ENCODE measurements at places on chromosomes 13 and 19.

DNA sequence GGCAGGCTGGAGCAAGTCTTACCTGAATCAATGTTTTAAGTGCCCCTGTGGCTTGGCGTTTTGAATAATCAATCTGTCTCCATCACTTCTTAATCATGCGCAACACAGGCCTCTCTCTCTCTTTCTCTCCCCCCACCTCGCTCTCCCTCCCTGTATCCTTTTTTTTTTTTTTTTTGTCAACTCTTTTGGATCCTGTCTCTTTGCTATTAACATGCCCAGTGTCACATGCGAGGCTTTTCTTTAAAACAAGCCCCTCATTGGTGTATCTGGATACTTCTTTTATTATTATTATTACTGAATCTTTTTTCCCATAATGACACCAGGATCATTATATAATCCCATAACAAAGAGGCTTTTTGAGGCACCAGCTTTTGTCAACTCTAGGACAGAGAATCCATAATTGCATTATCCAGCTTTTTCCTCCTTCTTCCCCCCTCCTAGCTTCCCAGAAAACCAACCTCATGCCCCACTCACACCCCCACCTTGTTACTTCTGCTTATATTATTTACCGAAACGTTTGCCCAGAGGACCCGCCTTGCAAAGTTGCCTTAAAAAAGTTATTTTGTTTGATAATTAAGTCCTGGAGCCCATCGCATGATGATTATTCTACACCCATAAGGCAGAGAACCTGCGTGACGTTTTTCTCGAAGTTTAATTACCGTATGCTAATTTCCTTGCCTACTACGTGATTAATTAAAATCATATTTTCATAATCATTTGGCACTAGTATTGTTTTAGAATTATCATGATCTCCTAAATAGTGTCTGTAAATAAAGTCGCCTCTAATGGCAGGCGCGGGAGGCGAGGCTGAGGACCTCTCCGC lies 148.1 kb upstream of the ZNF536 start:
- H3K4me3 ChIP-seq: peak overlapping the region; percentile 51
- peaks cover 67% of the 10 kb centered on the region for H3K27me3 ChIP-seq
- peaks cover 26% of the 10 kb centered on the region for H3K4me1 ChIP-seq

GRCh38 chr13:85528491-85529217 lies 270.6 kb downstream of the SLITRK6 start:
- H3K27ac ChIP-seq: no peak overlapping the region
- H3K36me3 ChIP-seq: no peaks in the 10 kb centered on the region
- no peaks in the 10 kb centered on the region for H3K27me3 ChIP-seq
- H3K4me3 ChIP-seq: no peak overlapping the region
- H3K4me1 ChIP-seq: no peaks in the 10 kb centered on the region
- no peak for DNase-seq

DNA sequence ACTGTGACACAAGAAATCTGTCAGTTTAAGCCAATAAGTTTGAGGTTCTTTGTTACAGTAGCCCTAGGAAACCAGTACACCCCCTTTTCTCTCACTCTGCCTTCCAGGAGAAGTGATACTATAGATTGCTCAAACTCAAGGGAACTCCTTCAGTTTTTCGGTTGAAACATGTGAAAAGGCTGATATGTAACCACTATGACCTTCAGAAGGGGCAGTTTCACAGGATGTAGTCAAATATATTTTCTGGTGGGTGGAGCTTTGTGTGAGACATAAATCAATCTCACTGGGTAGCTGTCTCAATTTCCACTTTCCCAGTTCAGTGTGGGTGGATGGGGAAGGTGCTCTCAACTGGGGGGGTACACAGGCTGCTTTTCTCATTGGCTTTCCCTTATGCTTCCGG lies 41.7 kb downstream of the HTR2A start:
- H3K27me3 ChIP-seq: no peaks in the 10 kb centered on the region
- H3K4me3 ChIP-seq: no peak overlapping the region
- no peak overlapping the region for H3K27ac ChIP-seq
- H3K4me1 ChIP-seq: no peaks in the 10 kb centered on the region
- DNase-seq: no peak

GRCh38 chr13:91132381-91132780 lies 215.1 kb upstream of the MIR17HG start:
- H3K4me3 ChIP-seq: no peak overlapping the region
- H3K27ac ChIP-seq: no peak overlapping the region
- no peaks in the 10 kb centered on the region for H3K4me1 ChIP-seq
- DNase-seq: no peak
- H3K36me3 ChIP-seq: no peaks in the 10 kb centered on the region

DNA sequence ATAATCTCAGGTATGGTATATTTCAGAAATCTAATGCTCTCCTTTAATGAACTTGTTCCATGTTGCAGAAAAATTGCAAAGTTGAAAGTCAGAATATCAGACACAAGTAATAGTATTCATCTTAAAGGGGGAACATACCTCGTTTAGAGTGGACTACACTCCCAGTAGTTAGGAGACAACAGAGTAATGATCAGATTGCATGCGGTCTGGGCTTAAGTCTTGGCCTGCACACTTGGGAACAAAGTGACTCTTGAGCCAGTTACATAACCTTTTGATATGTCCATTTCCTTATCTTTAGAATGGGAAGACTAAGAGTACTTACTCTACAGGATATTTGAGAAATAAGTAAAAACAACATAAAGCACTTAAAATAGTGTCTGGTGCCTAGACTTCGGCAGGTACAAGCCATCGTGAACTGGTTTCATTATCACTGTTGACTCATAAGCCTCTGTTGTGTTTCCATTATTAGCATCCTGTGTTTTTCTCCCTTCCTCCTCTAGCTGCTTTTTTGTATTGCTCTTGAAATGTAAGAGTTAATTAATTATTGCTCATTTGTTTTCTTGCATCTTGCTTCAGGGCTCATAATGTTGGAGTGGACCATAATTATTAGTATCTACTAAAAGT lies 53.0 kb downstream of the DPY19L3 start:
- no peak overlapping the region for H3K4me3 ChIP-seq
- H3K4me1 ChIP-seq: peaks cover 8% of the 10 kb centered on the region
- H3K36me3 ChIP-seq: peaks cover 13% of the 10 kb centered on the region
- DNase-seq: no peak
- H3K27me3 ChIP-seq: no peaks in the 10 kb centered on the region

DNA sequence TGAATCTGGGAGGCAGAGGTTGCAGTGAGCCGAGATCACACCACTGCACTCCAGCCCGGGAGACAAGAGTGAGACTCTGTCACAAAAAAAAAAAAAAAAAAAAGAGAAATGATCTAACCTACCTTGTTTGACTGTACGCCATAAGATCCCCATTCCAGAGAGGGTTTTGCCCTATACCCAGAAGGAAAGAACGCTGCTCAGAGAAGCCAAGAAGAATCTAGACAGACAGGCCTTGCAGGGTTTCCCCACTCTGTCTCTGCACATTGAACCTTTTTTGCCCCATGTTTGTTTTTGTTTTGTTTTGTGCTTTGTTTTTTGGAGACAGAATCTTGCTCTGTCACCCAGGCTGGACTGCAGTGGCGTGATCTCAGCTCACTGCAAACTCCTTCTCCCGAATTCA lies 7.4 kb upstream of the MAP1S start:
- H3K27me3 ChIP-seq: no peaks in the 10 kb centered on the region
- H3K36me3 ChIP-seq: no peaks in the 10 kb centered on the region
- no peak for DNase-seq
- H3K4me1 ChIP-seq: no peaks in the 10 kb centered on the region
- H3K4me3 ChIP-seq: no peak overlapping the region
- H3K27ac ChIP-seq: no peak overlapping the region

DNA sequence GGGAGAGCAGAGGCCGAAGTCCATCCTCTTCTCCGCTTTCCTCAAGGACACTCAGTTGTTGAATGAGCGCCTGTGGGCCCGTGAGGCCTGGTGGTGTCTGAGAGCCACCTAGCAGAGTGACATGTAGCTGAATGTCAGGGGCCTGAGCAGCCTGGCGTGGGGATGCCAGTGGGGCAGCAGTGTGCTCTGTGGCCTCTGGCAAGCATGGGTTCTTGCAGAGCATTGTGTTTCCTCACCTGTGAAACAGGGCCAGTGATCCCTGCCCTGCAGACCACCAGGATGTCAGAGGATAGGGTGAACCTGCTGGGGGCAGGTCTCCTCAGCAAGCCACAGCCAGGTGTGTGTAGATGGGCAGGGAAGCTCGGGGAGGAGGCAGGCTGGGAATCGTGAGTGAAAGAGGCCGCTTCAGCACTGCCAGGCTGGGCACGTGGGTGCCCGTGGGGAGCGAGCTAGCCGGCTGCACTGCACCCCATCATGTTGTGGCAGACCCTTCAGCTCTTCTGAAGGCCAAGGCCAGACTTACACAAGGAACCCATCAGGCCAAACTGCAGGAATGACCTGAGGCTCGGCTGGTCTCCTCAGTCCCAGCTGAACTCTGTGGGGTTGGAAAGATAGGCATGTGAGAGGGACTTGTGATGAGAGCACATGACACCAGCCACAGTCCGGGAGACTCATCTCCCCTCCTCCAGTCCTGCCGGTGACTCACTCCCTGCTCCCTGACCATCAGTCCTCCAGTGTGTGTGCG lies 5.0 kb downstream of the PPP1R37 start:
- H3K36me3 ChIP-seq: peaks cover 4% of the 10 kb centered on the region
- H3K27ac ChIP-seq: no peak overlapping the region
- H3K4me3 ChIP-seq: no peak overlapping the region
- peaks cover 67% of the 10 kb centered on the region for H3K4me1 ChIP-seq

- no peak for DNase-seq
- H3K4me1 ChIP-seq: peaks cover 28% of the 10 kb centered on the region
- H3K36me3 ChIP-seq: no peaks in the 10 kb centered on the region
- H3K27me3 ChIP-seq: peaks cover 20% of the 10 kb centered on the region
- H3K4me3 ChIP-seq: no peak overlapping the region
These were observed 1.4 kb downstream of the TLE6 start for GRCh38 chr19:2978772-2979171.

- no peaks in the 10 kb centered on the region for H3K4me1 ChIP-seq
- no peak overlapping the region for H3K27ac ChIP-seq
- H3K27me3 ChIP-seq: no peaks in the 10 kb centered on the region
- no peaks in the 10 kb centered on the region for H3K36me3 ChIP-seq
These were observed 208.3 kb upstream of the PCDH9 start for GRCh38 chr13:67438465-67438864.

DNA sequence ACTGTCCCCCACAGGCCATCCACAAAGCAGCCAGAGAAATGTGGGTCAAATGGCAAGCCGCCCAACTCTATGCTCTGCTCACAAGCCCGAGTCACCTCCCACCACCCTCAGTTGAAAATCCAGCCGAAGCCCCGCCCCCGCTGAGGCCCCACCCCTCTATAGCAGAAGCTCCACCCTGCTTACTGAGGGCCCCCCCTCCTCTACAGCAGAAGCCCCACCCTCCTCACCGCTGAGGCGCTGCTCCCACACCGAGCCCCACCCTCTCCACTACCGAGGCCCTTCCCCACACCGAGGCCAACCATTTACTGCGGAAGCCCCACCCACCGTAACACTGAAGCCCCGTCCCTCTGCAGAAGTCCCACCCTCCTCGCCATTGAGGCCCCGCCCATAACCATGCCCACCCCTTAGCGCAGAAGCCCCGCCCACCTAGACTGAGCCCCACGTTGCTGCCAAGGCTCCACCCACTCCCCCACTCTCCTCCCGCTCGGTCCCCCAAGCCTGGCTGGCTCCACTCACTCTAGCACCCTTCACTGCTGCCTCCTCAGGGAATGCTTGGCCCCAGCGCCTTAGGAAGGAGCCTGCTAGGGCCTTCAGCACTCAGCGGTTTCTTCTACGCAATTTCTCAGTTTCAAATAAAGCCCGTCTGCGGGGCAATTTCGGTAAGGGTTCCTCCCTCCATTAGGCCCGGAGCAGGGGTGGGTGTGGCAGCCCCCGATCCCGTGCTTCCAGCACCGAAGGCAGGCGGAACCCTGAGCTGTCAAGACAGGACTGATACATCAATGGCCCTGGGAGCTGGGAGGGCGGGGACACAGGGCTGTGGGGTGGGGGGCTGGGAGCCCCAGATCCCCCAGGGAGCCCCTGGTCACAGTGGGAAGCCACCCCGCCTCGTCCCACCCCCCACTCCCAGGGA lies 9.0 kb upstream of the MYDGF start:
- H3K4me1 ChIP-seq: no peaks in the 10 kb centered on the region
- H3K36me3 ChIP-seq: peaks cover 15% of the 10 kb centered on the region
- H3K4me3 ChIP-seq: no peak overlapping the region
- no peak overlapping the region for H3K27ac ChIP-seq

GRCh38 chr13:105904034-105904742 lies 631.3 kb downstream of the EFNB2 start:
- H3K27ac ChIP-seq: no peak overlapping the region
- peaks cover 5% of the 10 kb centered on the region for H3K27me3 ChIP-seq
- H3K36me3 ChIP-seq: no peaks in the 10 kb centered on the region
- H3K4me3 ChIP-seq: no peak overlapping the region
- DNase-seq: no peak
- H3K4me1 ChIP-seq: peaks cover 15% of the 10 kb centered on the region
